Spleen (tissue), 13 donors: ENCODE measurements at places on chromosomes 7 and 10. TPM values are rescaled to one million over a fixed set of nuclear protein-coding genes. Genes with fewer than 3 reads are reported as not detected.

DNA sequence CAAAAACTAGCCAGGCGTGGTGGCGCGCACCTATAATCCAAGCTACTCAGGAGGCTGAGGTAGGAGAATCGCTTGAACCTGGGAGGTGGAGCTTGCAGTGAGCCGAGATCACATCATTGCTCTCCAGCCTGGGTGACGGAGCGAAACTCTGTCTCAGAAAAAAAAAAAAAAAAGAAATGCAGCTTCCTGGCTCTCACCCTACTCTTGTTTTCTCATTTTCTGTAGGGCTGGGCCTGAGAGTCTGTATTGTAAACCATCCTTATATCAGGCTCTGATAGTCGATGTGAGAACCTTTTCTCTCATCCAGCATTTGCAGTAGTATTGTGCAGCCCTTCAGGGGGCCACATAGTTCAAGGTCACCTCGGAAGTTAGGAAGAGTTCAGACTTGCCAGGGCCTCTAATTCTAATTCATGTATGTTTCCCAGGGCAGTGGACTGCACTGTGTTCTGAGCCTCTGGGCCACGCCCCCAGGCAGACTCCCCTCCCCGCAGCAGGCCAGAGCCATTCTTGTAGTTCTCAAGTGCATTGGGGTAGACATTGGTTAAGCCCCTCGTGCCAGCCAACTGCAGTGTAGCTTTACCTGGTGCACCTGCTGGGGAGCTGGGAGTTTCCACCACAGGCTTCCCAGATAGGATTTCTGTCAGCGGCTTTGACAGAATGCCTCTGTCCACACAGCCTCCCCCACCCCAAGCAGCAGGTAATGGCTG, 38.3 kb upstream of the PDCD4 start:
- DNase-seq, result no peak

- DNase-seq, result no peak
These were observed 27.6 kb upstream of the FAM204A start for GRCh38 chr10:118369641-118370205.

DNA sequence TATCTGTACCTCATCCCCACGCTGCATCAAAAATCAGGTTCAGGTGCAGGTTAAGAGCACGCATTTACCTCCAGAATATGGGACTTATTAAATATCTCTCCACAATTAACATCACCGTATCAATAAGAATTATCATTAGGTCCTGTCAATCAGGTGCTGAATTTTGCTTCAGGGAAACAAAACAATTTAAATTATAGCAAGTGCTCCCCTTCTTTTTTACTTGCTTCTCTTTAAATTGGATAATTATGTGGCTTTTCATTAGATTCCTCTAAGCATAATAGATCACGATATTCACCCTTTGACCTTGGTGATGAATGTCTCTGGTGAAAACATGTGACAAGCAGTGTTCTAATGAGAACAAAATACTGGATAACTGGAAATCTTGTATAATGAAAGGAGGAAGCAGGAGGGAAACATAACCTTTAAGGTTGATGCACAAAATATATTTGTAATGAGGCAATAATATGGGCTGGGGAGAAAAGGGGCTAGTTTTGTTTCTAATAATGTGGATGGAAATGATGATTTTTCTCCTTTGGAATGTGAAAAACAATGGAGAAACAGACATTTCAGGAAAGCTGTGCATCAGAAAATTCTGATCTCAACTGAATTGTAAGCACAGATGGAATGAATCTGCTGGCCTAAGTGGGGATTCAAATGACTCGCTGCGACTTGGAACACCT, 166.9 kb downstream of the SNX10 start:
- DNase-seq, result no peak

Gene MOGAT3
- total RNA-seq, result not detected

Gene WNT8B
- total RNA-seq, result not detected
